ENCODE measurements at places on chromosomes 4 and X. TPM values are rescaled to one million over a fixed set of nuclear protein-coding genes. Genes with fewer than 3 reads are reported as not detected.

- no peak for DNase-seq
Observed at GRCh38 chr4:185651137-185651677, 115.9 kb upstream of the PDLIM3 start.

GRCh38 chrX:121871122-121871521 is 823.7 kb downstream of the GLUD2 start:
- no peak for DNase-seq

Gene FATE1
- total RNA-seq: not detected

- no peak for DNase-seq
Observed at GRCh38 chr4:17492058-17492741, 19.7 kb downstream of the QDPR start.

Gene DDIT4L
- total RNA-seq: 0.09 TPM

GRCh38 chr4:146343199-146343598 is 128.9 kb downstream of the REELD1 start:
- DNase-seq: no peak

DNA sequence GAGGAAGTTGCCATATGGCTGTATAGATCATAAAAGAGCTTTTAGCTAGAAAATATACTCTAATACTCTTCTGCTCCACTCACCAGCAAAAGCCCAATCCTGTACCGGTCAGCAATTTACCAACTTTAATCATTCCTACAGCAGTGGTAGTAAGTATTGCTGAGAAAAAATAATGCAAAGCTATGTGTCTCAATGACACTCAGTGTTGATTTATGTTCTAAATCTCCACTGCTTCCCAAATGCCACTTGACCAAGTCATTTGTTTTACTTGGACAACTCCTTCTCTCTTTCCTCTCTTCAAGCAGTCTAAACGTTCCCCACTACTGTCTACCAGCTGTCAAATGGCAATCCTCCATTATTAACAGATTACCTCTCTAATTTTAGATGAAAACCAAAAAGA is 201.8 kb upstream of the GK2 start:
- no peak for DNase-seq

Gene PPP2R2C
- 0.32 TPM for total RNA-seq

DNA sequence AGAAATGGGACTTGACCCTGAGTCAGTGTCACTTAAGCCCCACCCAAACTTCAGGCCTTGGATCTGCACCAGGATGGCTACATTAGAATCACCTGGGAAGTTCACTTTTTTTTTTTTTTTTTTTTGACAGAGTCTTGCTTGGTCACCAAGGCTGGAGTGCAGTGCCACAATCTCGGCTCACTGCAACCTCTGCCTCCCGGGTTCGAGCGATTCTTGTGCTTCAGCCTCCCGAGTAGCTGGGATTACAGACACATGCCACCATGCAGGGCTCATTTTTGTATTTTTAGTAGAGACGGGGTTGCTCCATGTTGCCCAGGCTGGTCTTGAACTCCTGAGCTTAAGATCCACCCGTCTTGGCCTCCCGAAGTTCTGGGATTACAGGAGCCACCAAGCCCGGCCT is 3.0 kb downstream of the NCBP2L start:
- DNase-seq: no peak

- DNase-seq: no peak
Observed at GRCh38 chr4:54561940-54562339, 95.8 kb upstream of the KIT start.

Gene RASGEF1B
- 2.2 TPM for total RNA-seq

GRCh38 chr4:141229408-141230101 is 8.9 kb downstream of the ZNF330 start:
- no peak for DNase-seq

GRCh38 chr4:23920716-23921446 is 31.0 kb upstream of the PPARGC1A start:
- DNase-seq: no peak

Gene LNX1
- total RNA-seq: 13.3 TPM

All from pancreas (tissue), 10 donors.